ENCODE measurements at places on chromosomes 2 and 18. TPM values are rescaled to one million over a fixed set of nuclear protein-coding genes. Genes with fewer than 3 reads are reported as not detected.

DTNA gene
- 0.77 TPM for total RNA-seq

DNA sequence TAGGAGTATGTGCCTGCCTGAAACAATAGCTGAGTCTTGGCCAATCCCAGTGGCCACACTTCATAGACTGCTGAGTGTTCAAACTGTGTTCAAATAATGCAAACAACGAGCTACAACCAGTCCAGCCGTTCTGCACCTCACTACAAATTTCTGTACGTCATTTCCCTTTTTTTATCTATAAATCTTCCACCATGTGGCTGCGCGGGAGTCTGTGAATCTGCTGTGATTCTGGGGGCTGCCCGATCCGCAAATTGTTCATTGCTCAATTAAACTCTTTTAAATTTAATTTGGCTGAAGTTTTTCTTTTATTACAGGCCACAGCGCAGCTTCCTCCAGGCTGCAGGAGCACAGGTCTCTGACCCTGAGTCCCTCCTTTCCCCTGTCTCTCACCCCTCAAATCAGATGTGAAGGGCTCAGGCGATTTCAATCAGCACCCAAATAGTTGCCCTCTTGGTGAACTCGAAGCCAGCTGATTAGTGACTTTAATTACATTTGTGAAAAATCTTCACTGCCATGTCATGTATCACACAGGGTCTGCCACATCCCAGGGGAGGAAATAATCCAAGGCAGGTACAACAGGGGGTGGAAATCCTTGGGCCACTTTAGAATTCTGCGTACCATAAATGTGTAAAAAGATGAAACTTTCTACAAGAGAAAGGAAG is 145.6 kb downstream of the NDUFA10 start:
- DNase-seq = no peak

DNA sequence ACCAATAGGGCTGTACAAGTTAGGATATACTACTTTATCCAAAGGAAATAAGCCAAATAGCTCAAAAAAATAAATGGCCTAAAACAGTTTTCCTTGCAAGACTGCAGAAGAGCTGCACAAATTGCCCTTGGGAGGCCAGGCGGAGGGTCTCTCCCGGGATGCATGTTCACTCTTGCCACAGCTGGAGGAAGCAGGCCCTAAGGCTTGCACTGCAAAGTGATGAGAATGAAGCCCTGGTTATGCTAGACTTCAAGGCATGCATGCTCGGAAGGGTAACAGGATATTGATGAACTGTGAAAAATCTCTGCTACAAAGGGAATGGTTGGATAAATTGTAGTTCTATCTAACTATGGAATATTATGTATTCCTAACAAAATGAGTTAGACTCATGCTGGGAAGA is 27.5 kb upstream of the LDLRAD4 start:
- DNase-seq = no peak

- DNase-seq = no peak
These were observed 65.0 kb upstream of the ZNF236 start for GRCh38 chr18:76757335-76757734.

RAB6C gene
- 0.13 TPM for total RNA-seq

DNA sequence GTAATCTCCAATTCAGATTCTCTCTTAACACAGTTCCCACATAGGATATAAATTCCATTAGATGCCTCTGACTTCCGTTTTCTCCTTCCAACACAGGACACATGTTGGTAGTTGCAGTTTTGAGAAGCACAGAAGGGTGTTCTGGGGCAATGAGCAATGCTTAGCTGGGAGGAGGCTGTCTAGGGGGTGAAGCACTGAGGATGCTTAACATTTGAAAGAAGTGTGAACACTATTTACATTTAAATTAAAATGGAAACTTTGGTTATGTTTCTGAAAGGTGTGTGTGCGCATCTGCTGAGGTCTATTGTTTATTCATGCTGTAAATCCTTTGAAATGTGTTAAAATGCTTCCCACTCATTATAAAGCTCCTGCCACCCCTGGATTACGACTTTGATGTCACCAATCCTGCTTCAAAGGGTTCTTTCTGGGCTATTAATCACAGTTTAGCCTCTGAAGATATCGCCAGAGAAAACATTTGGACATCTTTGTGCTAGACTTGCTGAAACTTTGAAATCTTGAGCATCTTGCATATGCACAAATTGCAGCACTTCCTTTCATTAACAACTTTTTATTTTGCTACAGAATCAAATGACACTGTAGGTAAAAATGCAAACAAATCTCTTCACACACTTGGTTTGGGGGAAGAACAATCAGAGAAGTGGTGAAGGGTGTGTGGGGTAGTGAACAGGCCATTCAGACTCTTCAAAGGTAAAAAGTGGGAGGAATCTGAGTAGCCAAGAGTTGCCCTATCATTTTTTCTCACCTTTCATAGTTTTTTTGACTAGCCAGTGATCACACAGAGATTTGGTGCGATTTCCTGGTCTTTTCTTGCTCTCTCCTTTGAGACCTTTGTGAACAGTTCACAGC is 258.4 kb downstream of the MYO3B start:
- no peak for DNase-seq

Data from Panc1 (cell line).